ENCODE measurements at places on chromosomes 12 and 14.

GRCh38 chr14:65832431-65833266, 420.1 kb downstream of the FUT8 start:
- DNase-seq: no peak

- peak; percentile 30 for DNase-seq
These were observed 36.5 kb downstream of the CORO1C start for GRCh38 chr12:108694812-108695278.

DNA sequence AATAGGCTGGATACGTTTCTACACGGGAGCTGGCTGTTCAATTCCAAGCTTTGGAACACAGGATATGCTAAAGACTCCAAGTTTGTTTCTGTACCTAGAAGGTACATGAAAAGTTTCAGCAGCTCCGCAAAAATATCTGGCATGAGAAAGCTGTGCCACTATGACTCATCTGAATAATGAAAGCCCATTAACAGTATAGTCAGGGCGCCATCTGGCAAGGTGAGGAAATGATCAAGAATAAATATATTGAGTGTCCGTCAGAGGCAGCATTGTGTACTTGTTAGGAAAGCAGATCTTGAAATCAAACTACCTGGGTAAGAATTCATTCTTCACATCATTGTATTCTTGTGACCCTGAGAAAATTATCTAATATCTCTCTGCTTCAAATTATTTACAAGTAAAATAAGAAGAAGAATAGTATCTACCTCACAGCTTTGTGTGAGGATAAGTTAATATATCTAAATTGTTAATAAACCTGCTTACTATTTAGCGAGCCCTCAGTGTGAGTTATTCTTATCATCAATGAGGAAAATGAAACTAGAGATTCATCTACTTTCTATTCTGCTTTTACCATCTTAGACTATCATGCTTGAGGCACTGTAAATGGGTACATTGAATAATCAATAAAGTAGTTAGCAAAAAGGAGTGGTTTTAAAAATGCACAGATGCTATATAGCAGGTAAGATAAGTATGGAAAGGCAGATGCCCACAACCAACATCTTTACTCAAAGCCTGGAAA, 53.5 kb downstream of the FSCB start:
- no peak for DNase-seq

DNA sequence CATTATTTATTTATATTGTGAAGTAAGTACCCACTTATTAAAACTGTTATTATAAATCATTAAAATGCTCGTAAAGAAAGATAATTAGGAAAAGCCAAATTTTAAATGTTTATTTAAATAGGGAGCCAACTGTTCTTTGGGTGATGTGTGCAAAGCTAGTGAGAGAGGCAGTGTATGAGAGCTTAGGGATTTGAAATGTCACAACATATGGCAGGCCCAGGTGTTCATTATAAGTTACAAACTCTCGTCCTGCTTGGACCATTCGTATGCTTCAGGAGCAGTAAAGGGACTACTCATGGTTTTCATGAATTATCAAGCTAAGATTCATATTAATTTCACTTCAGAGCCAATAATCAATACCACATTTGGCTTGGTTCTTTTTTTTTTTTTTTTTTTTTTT, 154.5 kb downstream of the TGFB3 start:
- no peak for DNase-seq

DNA sequence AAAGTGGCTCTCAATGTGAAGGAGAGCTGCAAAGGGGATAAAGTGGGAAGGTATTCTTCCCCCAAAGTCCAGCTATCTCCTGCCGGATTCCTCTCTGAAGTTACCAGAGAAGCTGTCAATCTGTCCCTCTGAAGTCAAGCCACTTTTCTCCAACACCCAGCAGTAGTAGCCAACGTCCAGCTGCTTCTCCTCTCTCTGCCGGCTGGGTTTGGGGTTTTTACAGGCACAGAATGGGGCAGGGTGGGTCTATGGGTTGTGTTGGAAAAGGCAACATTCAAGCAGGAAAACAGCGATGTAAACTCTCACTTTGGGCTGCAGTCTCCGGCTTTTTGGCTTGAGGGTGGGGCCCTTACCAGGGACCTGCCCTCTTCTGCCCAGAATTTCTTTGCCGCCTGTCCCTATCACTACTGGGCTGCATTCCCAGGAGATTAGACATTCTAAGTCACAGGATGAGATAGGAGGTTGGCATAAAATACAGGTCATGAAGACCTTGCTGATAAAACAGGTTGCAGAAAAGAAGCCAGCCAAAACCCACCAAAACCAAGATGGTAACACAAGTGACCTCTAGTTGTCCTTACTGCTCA, 16.3 kb downstream of the CAPZA3 start:
- DNase-seq: no peak

DNA sequence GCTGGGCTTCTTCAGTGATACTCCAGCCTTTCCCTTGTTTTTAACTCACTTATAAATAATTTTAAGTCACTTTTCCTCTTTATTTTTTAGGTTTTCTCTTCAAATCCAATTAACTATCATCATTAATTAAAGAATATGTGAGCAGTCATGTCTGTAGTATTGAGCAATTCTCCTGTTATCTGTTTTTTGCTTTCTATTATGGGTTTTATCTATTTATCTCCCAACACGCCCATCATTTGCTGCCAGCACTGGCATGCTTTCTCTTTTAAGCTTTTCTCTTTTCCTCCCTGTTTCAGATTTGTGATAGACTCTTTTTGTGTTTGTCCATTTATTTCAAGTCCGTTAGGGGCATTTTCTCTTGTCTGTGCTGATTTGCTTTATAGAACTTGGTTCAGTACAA, 72.3 kb downstream of the CRADD start:
- DNase-seq: no peak

GRCh38 chr12:131527736-131528135, 183.2 kb upstream of the SFSWAP start:
- DNase-seq: no peak

DNA sequence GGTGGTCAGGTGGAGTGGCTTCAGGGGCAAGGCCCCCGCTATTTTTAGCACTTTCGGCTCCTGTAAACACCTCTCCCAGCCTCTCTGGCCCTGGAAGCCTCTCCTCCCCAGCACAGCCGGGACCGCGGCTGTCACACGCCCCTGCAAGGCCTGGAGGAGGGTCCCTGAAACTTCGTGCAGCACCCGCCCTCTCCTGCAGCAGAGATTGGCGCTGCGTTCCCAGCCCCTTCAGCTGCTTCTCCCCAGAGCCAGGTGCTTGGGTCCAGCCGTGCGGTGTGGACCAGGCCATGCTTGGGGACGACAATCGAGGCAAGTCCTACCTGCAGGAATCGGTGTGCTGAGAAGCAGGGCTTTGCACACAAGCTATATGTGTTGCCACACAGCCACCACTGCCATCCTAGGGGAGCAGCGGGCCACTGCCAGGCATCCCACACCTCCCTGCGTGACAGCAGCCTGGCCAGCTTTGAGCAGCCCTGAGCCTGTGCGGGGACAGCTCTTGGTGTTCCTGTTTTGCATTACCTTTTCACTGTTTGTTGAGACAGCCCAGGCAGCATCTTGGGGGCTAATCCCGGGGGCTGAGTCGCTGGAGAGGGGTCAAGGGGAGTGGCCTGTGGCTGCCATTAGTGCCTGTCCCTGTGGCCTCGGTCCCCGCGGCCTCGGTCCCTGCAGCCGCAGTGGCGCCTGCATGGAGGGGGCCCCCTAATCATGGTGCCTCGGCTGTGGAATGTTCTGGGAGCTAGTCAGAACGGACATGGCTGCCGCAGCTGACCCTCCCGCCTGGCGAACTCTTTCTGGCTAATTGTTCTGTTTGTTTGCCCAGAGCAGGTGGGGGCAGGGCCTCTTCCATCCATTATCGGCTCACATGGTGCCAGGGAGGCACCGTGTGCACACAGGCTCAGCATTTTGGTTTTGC, 27.6 kb upstream of the TRAF3 start:
- no peak for DNase-seq

DNA sequence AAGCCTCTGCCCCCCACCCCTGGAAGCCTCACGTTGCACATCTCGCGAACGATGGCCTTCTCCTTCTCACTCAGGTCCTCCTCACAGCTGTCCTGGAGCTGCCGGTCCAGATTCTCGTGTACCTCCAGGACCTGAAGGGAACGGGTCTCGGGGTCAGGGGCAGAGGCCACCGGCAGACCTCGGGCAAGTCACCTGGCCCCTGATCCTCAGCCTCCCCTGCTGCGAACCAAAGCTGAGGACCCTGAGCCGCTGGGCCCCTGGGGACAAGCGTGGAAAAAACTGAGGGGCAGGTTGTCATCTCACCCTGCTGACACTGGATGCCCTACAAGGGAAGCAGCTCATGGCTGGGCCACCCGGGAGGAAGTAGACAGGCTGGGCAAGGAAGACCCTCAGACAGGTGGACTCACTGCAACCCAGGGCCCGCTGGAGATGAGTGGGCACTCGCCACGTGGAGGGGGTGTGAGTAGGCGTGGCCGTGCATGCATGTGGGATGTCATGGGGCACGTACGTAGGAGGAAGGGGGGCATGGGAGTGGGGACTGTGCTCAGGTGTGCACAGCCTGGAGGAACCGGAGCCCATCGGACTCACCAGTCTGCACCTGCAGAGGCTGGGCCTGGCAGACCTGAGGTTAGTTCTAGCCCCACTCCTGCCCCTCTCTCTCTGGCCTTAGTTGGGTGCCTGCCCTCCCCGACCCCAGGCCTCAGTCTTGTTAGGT, 35.1 kb downstream of the CCNK start:
- DNase-seq: no peak

GRCh38 chr14:54686219-54686870, 119.4 kb downstream of the SAMD4A start:
- DNase-seq: no peak

DNA sequence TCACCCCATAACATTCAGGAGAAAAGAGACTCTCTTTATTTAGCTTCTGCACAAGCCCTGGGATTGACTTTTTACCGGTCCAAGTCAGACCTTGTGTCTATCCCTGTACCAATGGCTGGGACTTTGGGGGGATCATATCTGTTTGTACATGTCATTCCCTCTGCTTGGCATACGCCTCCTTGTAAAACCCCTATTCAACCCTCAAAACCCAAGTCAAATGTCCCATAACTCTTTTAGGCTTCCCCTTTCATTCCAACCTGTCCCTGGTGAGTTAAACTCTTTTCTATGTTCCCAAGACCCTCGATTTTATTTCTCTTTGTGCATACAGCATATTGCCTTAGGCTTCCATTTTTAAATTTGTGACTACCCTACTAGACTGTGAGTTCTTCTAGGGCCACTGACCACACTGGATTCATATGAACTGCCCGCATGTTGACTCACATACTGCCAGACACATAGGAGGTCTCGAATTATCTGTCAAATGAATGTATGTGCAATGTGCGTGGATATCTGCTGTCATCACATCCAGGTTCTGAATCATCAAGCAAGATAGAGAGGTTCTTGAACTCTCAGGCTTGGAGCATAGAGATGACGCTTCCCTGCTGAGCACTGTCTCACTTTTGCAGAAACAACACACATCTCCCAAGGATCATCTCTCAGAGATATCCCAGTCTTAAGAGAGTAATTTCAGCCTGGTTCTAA, 548.6 kb upstream of the TBX3 start:
- no peak for DNase-seq

- DNase-seq: no peak
These were observed 513 bp downstream of the CCNK start for GRCh38 chr14:99481745-99482099.

DNA sequence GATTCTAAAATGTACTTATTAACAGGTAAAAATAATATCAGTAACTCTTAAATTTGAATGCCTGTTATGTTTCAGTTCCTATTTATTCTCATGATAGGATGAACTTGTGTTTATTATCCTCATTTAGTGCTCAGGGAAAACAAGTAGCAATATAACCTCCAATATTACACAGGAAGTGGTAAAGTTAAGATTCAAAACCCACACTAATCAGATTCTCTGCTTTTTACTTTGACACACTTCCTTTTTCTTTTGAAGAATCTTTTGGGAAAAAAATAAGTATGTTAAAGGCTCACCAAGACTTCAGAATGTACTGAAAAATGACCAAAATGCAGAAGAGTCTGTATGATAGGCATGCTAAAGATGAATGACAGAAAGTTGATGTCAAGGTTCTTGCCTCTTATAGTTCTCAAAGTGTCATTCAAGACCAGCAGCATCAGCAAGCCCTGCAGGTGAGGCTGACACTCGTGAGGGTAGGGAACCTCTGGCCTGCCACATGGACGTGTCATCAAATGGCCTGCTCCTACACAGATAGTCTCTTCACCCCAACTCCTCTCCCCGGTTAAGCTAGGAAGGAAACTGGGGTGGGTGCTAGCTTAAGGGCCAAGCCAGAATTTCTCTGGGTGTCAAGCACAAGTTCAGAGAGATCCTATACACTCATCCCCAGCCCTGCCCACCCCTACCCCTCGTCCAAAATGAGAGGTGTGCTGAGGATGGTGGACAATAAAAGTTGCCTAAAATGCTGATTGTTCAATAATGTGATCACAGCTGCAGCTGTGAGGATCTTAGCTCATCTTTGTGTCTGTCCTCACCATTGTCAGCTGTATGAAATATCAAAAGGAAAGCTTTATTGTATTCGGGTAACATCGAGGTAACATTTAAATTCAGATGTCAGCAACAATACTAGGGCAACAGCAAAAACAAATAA, 6.3 kb downstream of the TBPL2 start:
- no peak for DNase-seq

DNA sequence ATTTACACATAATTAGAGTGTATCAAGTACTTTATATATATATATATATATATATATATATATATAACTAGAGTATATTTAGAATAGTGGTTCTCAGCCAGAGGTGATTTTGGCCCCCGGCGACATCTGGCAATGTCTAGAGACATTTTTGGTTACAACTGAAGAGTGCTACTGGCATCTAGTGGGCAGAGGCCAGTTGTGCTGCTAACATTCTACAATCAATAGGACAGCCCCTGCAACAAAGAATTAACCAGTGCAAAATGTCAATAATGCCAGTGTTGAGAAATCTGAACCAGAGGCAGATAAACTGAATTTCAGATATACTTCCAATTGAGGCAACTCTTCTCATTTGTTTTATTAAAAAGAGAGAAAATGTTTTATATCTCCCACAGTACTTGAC, 8.9 kb downstream of the GTF2A1 start:
- DNase-seq: no peak

DNA sequence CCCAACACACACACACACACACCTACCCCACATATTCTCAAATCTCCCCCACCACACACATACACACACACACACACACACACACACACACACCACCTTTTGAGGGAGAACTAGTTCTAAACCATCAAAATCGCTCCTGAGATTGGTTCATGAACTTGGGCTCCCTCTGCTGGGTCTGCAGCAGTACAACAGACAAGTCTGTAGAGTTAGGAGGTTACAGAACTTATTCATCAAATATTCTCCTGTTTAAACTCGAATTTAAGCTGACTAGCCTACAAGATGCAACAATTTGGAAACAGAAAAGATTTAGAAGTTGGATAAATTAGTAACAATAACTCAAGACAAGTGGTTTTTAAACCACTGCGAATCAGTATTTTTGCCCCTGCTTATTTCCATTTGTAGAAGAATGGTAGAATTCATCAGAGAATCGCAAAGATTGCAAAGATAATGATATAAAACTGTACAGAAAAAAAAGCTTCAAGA, 136.4 kb upstream of the USP15 start:
- DNase-seq: peak; percentile 10

GRCh38 chr14:81890020-81890419, 356.4 kb upstream of the SEL1L start:
- DNase-seq: no peak

Data from activated T-cell treated with anti-CD3 and anti-CD28 coated beads for 48 hours (primary cell).